GM03348 (cell line): ENCODE measurements at places on chromosomes 7 and 10.
A peak's percentile ranks its signal among the peaks of the same experiment; 100 is the strongest.

- DNase-seq, result no peak
Measured at GRCh38 chr7:41445946-41446345, 256.9 kb downstream of the INHBA start.

DNA sequence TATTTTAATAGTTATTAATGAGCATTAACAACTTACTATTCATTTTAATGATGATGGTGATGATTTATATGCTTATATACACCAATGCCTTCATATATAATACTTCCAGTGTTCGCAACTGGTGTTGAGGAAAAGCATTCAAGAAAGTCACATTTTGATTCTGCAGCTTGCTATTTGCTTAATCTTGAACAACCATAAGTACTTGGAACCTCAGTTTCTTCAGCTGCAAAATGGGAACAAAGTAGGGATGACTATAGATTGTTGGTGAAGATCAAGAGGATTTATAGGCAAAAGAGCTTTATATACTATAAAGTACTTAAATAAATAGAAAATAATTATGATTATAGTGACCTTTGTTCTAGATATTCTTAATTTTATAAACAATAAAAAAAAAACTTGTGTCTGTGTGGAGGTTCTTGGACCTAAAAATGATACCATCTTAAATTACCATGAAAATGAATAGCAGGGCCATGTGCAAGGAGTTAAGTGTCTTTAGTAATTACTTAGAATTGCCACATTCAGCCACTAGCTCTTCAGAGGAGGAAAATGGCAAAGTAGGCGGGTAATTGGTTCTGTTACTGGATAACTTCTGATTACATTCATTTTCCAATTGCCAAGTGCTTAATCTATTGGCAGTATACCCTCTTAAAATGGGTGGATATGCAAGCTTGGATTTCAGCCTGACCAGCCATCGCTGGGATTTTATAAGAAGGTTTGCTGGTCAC is 4.5 kb downstream of the ARID5B start:
- no peak for DNase-seq

DNA sequence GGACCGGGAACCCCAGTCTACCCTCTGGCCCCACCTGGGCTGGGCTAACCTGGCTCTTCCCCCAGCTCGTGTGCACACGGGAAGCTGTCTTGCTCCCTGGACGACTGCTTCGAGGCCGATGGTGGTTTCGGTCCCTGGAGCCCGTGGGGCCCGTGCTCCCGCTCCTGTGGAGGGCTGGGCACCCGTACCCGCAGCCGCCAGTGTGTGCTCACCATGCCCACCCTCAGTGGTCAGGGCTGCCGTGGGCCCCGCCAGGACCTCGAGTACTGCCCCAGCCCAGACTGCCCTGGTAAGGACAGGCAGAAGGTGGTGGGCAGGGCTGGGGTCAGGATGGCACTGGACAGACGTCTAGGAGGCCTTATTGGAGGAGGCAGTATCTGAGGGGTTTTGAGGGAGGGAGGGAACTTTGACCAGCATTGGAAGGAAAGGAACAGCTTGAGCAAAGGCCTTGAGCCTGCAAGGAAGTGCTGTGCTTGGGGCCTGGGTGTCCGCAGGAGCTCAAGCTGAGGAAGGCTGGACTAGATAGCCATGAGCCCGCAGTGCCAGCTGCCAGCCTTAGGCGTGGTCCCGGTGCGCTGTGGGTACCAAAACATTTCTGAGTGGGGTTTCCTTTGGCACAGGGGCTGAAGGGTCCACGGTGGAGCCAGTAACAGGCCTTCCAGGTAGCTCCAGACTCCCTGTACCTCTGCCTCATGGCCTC is 20.2 kb upstream of the ZNF862 start:
- DNase-seq, result no peak

DNA sequence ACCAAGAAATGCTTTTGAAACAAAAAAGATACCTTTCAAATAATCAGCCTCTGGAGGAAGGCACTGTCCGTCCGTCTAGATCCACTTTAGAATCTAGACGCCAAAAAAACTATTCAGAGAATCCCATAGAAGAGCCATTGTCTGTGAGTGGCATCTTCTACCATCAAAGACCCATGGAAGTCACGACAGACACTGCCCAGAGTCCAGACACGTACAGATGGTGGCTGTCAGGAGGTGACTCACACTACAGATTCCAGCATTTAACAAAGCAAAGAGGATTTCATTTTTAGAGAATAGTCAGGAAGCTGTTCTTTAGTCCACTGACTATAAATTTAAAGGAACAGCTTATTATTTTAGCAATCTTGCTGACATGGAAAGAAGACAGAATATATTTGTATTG is 11.7 kb downstream of the C1QL3 start:
- no peak for DNase-seq

DNA sequence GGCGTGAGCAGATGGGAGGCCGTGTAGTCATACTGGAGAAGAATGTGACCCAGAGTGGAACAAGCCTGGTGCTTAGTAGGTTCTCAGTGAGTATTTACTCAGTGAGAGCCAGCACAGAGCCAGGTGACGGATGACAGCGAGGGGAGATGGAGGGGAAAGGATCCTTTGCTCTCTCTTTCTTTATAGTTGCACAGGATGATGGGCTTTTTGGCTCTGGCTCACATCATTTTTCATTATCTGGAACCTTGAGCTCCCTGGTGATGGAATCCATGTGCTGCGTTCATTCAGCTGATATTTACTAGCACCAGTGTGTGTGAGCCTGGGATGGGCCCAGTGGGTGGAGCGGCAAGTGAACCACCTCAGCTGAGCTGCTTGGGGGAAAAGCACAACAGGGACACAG is 17.2 kb downstream of the BTBD16 start:
- no peak for DNase-seq

- DNase-seq, result no peak
Measured at GRCh38 chr7:29285861-29286260, 91.3 kb downstream of the CHN2 start.

DNA sequence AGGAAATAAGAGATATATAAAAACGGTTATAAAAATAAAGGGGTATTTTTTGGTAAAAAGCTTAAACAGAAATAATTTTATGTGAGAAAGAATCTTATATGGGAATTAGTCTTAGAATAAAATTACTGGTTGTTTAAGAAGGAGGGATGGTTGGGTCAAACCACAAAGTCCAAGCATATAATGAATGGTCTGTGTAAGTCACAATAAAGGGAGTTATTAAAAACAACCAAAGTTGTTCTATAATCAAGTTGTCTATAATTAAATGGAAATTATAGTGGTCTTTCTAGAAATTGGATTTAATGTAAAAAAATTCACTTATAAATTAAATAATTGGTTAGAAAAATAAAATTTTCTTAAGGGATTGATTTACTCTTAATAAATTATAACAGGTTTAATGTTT is 304.8 kb downstream of the POM121L12 start:
- no peak for DNase-seq

DNA sequence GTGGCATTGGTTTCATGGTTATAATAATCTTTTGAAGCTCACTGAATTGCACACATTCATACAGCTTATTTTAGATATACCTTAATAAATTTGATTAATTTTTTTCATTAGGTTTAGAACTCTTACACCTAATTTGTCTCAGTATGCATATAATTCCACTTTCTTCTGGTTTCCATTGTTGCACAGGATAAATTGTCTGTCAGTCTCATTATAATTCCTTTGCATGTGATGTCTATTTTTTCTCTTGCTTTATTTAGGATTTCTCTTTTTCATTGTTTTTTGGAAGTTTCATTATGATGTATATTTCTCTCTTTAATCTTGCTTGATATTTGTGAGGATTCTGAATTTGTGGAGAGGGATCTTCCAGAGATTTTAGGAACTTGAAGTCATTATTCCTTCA is 84.7 kb downstream of the ARL5B start:
- DNase-seq, result no peak

DNA sequence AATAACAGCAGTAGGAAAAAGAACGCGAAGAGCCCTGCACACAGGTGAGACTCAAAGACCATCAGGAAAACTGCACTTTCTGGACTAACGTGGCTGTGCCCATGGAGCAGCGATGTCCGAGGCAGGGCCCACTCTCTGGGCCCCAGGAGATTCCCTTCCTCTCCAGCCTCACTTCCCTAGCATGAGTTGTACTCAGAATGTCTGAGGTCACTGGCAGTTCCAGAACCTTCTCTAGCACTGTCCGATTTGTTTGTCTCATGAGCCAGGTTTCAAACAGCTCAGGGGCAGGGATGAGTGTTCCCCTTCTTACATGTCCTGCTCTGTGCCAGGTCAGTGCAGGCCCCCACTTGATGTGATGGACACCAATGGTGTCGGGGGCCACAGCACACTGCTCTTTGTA is 484.2 kb downstream of the PTPRN2 start:
- no peak for DNase-seq

DNA sequence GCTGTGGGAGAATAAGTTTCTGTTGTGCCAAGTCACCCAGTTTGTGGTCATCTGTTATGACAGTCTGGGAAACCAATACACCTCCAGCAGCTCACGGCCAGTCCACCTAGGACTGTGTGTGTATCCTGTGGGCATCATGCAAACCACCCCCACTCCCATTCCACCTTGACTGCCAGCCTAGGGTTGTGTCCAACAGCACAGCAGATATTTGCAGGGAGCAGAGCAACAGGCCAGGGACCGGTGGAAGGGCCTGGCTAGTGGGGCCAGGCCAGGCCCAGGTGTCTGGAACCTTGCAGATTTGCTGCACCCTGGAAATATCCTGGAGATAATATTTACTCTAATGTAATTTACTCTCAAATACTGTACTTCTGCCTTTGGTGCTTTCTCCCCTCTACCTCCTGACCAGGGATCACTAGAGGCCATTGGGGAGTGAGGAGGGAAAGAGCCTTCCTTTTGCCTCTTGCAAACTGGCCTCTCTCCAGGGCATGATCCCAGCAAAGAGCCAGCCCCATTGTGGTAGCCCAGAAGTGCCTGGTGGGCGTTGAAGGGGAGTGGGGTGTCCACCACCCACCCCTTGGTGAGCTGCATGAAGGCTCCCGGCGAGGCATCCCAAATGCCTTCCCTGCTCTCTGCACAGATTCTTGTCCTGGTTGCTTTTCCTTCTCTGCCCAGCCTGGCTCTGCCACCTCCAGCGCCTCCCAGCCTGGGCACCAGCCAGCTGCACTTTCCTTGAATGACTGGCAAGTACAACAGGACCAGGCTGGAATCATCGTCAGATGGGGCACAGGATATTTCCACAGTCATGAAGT is 15.2 kb upstream of the TPST1 start:
- DNase-seq, result no peak

DNA sequence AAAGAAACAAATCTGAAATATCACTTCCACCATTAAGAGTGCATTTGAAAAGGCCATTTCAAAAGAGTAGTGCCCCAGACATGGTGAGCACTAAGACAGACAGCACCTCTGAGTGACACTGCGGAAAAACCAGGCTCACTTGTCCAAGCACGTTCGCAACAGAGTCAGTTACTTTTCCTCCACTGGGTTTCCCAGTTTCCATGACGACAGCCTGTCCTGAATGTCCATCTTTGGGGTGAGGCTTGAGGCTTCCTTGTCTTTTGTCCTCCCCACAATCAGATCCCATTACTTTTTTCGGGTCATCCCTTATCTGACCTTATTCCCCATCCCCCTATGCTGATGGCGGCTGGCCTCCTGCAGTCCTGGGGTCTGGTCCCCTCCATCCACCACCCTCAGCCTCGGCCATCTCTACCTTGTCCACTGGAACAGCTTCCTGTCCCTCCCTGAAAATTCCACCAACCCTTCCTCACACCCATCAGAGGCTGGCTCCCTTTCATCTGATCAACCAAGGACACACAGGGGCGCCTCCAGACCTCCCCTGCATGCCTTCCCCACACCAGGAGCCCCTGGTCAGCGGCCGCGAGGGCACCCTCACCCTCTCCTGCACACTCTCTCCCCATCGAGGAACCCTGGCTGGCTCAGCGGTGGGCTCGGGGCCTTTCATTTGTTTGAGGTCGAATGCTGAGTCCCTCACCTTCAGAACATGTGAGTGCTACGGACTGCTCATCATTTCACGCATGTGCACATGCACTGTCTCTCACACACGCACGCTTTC is 363.6 kb downstream of the DNAJB6 start:
- no peak for DNase-seq

GRCh38 chr10:93186653-93187052 is 113.0 kb downstream of the CYP26A1 start:
- DNase-seq, result peak; percentile 65

GRCh38 chr7:36045326-36045725 is 107.7 kb upstream of the EEPD1 start:
- DNase-seq, result peak; percentile 38

DNA sequence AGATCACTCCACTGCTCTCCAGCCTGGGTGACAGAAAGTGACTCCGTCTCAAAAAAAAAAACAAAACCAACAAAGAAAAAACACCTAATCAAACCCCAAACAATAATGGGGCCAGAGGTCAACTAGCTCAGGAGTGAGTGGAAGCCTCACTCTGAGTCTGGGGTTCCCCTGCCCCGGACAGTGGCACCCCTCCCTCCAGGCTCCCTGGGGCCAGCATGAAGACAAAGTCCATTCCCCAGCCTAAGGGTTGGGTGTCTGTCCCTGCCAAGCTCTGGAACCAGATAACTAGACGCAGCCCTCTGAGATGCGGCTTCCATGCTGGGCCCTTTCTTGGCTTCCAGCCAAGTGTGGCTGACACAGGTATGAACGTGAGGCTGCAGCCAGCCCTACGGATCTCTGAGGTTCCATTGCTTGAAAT is 1.7 kb upstream of the FUOM start:
- DNase-seq, result no peak

DNA sequence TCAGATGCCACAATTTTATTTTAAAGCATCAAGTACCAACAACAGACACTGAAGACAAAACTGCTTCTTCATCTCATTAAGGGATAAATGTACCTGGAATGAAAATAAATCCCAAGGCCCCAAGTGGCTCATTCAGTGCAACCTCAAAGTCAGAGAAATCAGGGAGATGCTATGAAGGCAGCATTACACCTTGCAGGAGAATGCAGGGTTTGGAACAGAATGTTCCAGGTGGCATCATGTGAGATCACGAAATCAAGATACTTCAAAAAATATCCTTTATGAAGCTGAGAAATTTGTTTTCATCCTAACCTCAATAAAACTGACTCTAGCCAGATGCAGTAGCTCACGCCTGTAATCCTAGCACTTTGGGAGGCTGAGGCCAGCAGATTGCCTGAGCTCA is 477.1 kb downstream of the PLXNA4 start:
- DNase-seq, result no peak

- no peak for DNase-seq
Measured at GRCh38 chr10:122249303-122249850, 21.7 kb upstream of the BTBD16 start.
